Myocyte (in vitro differentiated cells): ENCODE measurements at places on chromosomes 3 and 15.

DNA sequence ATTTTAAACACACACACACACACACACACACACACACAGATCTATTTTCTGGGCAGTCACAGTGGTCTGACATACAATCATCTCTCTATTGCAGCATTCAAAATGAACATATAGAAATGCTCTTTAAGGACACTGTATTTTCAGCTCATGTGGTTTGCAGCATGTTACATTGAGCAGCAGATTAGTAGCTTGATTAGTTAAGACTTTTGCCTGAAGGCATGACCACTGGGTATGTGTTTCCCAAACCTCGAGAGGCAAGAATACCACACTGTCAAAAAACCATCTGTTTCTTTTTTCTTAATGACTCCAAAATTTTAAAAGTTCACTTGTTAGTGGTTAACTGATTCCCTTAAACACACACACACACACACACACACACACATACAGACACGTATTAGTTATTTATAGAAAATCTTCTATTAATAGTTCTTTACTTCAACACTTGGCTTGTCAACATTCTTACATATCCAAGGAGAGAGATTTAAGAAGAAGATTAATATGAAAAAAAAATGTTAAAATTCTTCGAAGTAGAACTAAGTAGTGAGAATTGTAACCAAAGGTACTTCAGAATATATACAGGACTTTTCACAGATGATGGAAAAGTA is 518.2 kb downstream of the CADM2 start:
- peak; percentile 45 for DNase-seq

- no peak for DNase-seq
Measured at GRCh38 chr3:183819831-183820230, 5.5 kb downstream of the MAP6D1 start.

GRCh38 chr3:46626039-46626438 is 13.7 kb downstream of the FAM240A start:
- DNase-seq = no peak

DNA sequence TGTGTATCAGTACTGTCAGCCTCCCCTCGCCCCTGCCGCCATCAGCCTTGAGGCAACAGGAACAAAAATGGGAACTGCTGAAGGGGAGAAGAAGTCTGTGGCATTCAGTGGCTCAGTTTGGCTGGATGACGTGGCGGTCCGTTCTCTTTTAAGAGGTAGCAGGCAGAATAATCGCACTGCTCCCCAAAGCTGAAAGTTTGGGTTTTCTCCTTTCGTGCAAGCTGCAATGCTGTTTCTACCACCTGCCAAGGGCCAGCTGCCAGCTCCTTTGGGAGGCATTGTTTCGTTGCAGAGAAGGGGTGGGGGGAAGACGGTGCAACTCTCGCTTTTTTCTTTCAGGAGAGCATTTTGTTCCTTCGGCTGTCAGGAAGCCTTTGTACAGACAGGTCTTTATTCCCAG is 369.6 kb upstream of the RORA start:
- no peak for DNase-seq

DNA sequence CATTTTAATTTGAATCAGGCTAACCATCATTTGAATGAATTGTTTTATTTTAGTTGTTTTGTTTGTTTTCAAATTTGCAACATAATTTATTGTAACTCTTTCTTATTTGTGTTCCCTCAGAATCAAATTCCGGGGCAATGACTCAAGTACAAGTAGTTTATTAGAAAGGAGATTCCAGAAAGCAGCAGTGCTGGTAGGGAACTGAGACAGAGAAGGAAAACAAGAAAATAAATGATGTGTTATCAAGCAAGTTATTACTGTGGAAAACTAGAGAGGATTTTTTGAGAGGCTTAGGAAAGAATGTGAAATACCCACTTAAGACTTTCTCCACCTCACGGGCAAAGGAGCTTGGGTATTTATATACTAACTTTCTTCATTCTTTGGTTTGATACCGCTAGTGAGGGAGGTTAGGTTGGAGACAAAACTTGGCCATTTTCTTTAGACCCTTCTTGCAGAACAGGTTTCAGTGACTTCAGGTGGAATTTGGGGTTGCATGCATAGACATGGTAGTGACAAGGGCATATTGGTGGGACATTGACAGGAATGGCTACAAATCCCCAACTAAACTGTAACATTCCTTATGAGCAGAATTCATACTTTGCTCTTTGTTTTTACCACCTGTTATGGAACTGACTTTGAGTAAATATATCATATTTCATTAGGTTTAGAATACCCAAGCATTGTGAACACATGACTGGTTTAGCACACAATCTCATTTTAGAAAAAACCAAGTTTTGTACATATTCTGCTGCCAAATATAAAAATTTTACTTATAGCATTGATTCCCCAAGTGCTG is 254.3 kb downstream of the ZBBX start:
- DNase-seq = no peak

DNA sequence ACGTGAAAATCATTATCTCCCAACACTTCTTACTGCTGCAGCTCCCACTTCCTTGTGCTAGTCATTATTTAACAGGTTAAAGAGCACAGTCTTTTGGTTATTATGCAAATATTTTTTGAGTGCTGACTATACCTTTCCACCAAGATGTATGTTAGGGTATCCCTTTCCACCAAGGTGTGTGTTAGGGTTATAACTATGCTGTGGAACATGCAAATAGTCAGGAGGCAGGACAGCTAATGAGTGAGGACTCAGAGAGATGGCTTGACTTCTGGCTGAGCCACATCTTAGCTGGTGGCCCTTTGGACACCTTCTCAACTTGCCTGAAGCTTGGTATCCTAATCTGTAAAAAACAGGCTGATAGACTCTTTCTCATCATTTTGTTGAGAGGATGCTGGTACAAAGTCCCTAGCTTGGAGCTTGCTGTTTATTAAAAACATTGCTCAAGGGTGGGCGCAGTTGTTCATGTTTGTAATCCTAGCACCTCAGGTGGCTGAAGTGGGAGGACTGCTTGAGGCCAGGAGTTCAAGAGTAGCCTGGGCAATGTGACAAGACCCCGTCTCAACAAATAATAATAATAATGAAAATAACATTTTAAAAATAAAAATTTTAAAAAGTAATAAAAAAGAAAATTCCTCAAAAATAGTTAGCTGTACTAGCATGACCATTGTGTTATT is 160.5 kb upstream of the ADAMTS9 start:
- DNase-seq = peak; percentile 40

GRCh38 chr15:50641318-50641717 is 45.3 kb downstream of the TRPM7 start:
- no peak for DNase-seq

DNA sequence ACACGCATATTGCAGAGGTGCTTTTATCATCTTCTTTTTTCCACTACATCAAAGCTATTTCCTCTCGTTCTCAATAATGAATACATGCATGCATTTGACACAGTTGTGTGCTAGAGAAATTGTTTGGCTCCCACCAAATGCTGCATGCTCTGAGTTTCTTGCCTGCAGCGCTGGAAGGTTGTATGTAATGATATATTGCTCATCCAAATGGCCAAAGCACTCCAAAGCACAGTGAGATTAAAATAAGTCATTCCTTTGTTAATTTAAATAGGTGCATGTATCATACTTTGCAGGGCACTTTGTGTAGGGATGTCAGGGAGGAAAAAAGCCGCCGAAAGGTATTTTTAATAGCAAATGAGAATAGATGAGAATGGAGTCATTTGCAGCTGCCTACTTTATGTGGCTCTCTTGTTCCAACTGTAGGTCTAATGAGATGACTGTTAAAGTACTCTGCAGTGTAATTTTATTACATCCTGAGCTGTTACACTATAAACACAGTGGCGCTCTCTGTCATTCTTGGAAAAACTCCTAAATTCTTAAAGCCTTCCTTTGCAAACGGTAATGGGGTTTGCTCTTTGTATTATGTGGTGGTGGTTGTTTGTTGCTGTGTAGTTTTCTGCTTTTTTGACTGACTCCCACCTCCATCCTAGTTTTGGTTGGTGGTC is 56.9 kb upstream of the SKOR1 start:
- DNase-seq = no peak

- DNase-seq = peak; percentile 92
Measured at GRCh38 chr3:72821161-72821781, 27.0 kb downstream of the SHQ1 start.

- no peak for DNase-seq
Measured at GRCh38 chr3:183038221-183038620, 57.9 kb upstream of the DCUN1D1 start.

DNA sequence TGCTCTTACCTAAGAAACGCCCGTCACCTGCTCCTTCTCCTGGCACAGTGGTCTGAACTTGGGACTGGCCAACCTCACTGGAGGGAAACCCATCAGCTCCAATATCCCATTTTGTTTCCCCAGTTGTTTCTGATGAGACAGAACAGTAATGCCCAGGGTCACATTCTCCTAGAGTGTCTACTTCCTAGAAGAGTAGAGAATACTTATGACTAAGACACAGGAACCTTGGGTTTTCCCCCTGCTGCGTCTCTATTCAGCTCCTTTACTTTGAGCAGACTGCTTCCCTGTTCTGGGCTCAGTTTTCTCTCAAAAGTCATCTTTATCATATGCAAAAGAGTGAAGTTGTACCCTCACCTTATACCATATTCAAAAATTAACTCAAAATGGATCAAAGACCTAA is 79.4 kb downstream of the POLR2M start:
- no peak for DNase-seq

GRCh38 chr15:91400481-91400880 is 300.4 kb downstream of the SV2B start:
- no peak for DNase-seq
